NCI-H345 (cell line): ENCODE measurements at places on chromosomes 7 and 10.
A peak's percentile ranks its signal among the peaks of the same experiment; 100 is the strongest.

DNA sequence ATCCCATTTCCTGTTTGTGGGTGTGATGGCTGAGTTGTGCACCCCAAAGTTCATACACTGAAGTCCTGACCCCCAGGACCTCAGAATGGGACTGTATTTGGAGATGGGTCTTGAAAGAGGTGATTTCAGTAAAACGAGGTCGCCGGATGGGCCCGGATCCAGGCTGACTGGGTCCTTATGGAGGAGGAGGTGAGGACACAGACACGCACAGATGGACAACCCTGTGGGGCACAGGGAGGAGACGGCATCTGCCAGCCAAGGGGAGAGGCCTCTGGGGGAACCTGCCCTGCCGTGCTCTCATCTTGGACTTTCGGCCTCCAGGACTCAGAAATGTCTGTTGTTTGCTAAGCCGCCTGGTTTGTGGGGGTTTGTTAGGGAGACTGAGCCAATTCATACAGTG is 61.1 kb downstream of the PTPRN2 start:
- no peak for DNase-seq

GRCh38 chr7:129750501-129750900 is 139.0 kb downstream of the NRF1 start:
- DNase-seq, result no peak

GRCh38 chr10:106793617-106794016 is 370.9 kb downstream of the SORCS1 start:
- DNase-seq, result no peak

GRCh38 chr7:36368496-36368895 is 21.2 kb upstream of the ANLN start:
- no peak for DNase-seq

DNA sequence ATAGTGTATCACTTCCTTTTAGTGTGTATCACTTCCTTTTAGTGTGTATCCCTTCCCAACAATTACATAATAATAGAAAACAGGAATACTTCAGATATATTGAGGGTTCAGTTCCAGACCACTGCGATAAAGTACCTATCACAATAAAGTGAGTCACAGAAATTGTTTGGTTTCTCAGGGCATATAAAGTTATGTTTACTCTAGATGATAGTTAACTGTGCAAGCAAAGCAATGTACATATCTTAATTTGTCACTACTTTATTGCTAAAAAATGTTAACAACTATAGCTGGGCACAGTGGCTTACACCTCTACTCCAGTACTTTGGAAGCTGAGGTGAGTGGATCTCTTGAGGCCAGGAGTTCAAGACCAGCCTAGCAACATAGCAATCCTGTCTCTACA is 938.4 kb downstream of the CCSER2 start:
- no peak for DNase-seq

DNA sequence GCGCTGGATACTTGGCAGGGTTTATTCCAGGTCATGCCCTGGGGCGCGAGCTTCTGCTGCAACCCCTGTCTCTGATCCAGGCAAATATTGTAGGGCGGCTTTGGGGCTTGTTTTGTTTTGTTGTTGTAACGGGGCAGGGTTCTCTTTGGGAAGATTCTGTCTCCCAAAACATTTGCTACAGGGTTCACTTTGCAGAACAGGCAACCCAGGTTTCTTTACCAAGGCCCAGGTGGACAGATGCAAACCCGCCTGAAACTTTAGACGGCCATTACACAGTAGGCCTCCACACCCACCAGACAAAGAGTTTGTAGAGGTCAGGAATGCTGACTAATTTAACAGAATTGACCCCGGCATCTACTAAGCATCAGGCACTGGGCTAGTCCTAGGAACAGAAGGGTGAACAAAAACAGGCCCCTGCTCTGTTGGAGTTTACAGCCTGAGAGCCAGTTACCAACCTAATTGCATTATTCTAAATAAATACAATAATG is 567 bp upstream of the CDCA7L start:
- no peak for DNase-seq

GRCh38 chr10:76033457-76034196 is 602.2 kb downstream of the LRMDA start:
- DNase-seq, result no peak

- no peak for DNase-seq
Observed at GRCh38 chr7:73945022-73945421, 83.0 kb upstream of the ELN start.

- peak; percentile 75 for DNase-seq
Observed at GRCh38 chr10:121598263-121599249, at the start of gene FGFR2. FGFR2 (minus strand) TSS chr10:121598444; CDS start chr10:121593817, 4,627 bp downstream.

- DNase-seq, result no peak
Observed at GRCh38 chr10:69656742-69657269, 26.8 kb downstream of the FAM241B start.
